Sciatic nerve (tissue), 2 donors: ENCODE measurements at places on chromosomes 7 and 10. TPM values are rescaled to one million over a fixed set of nuclear protein-coding genes. Genes with fewer than 3 reads are reported as not detected.

Gene DLX5
- 0.49 TPM for total RNA-seq

Gene RBM20
- 0.67 TPM for total RNA-seq

Gene CACUL1
- total RNA-seq = 48.3 TPM

Gene KCND2
- 0.40 TPM for total RNA-seq

DNA sequence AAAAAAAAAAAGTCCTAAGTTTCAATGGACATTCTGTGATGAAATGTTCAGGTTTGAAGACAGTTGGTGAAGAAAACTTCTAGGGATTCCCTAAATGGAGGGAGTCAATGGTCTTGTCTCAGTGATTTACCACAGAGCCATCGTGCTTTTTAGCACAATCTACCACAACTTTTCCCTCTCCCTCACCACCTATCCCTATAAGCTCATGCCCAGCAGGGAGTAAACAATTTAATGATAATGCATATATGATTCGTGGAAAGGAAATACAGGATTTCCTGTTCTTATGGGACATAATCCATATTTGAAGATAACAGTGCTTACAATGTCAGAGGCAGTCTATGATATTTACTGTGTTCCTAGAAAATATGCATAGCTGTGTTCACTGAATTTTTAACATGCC lies 38.4 kb upstream of the CD36 start:
- DNase-seq = no peak

GRCh38 chr10:75335191-75335590 lies 66.4 kb downstream of the ZNF503 start:
- no peak for DNase-seq
